ENCODE measurements at places on chromosomes 3 and 15.

DNA sequence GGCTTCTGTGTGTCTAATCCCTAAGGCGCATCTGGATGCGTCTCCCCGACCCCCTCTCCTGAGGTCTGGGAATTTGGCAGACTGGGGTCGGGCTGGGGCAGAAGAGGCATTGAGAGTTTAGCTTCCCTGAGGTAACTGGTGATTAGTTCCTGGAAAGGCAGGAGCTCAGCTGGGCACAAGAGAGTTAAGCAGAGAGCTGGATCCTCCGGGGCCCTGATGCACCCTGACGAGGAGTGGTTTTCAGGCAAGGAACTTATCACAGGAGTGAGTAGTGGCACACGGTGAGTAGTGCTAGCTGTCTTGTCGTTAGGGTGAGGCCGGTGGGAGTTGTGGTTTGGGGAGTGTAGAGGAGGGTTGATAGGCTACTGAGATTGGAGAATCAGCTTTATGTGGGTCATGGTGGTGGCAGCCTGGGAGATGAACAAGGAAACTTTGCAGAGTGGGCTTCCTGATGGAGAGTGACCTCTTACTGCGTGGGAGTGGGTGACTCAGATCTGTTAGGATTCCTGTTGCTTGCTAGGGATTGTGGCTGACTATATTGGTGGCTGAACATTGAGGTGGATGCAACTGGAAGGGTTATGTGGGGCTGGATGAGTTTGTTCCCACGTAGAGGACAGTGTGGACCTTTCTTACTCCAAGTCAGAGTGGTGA is 897 bp downstream of the RAD54L2 start:
- peak; percentile 48 for DNase-seq

DNA sequence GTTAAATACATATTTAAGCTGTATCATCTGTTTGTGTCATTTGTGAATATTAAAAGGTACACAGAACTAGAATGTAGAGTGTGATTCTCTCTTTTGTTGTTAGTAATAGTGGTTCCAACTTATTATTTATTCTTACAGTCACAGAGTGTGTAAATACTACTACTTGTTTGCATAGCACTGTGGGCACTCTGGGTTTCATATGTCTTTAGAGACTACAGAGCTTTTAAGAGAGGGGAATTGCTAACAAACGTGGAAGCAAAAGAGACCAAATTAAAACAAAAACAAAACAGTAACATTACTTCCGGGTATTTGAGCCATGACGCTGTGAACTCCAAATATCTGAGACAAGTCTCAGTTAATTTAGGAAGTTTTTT is 828.0 kb upstream of the DPPA4 start:
- DNase-seq = no peak

- no peak for DNase-seq
Measured at GRCh38 chr3:183439515-183439914, 11.1 kb upstream of the MCF2L2 start.

GRCh38 chr3:123640311-123640710 is 55.5 kb upstream of the HACD2 start:
- DNase-seq = no peak

GRCh38 chr15:79339588-79340314 is 28.8 kb downstream of the TMED3 start:
- DNase-seq = no peak

GRCh38 chr3:59820352-59820934 is 770.6 kb upstream of the CFAP20DC start:
- no peak for DNase-seq

DNA sequence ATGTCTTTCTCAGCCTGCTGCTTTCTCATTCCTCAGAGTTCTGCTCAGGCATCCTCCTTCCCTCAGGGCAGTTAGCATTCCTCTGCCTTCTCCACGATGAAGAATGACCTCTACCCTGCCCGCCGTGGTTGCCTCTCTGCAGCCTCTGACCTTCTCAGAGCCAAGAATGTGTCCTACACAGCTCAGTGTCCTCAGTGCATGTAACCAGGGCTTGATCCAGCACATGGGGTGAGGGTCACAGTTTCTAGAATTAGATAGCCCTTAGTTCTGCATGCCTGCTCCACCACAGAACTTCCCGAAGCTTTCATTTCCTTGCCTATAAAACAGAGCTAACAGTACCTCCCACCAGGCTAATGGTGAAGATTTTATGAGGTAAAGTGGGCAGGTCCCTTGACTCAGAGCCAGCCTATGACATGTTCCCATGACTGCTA is 182.1 kb downstream of the CLSTN2 start:
- DNase-seq = no peak

- no peak for DNase-seq
Measured at GRCh38 chr3:176587089-176587488, 610.2 kb downstream of the TBL1XR1 start.

DNA sequence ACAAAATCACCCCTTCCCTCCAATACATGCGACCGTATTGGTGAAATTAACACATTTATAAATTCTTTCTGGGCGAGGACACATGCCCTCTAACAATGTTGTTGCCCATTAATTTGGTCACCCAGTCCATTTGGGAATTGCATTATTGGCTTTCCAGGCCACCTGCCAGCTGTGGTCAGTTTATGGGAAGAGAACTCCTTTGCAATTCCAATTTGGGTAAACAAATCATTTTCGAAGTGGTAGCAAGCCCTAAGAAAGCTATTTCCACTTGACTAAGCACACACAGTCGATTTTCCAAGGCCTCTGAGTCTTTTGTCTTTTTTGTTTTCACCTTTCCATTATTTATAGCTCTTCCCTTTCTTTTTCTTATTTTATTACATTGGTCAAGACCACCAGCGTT is 362.3 kb upstream of the RGMA start:
- no peak for DNase-seq

DNA sequence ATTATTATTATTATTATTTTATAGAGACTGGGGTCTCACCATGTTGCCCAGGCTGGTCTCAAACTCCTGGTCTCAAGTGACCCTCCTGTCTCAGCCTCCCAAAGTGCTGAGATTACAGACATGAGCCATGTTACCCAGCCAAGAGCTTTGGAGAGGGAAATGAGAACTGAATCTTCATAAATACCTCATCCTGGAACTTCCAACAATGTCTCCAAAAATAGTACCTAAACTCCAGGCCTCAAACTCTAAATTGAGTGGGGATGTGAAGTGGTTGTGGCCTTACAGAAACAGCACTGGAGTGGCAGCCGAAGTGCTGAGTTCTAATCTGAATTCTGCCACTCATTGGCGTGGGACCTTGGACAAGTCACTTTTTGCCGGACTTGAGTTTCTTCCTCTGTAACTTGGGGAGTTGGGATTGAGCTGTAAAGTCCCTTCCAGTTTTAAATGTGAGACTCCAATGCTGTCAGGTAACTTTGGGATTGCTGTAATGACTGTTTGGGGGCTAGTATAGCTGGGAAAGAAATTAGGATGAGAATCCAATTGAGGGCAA is 10.0 kb upstream of the SRP14 start:
- DNase-seq = no peak

- DNase-seq = no peak
Measured at GRCh38 chr3:43062564-43063040, 43.3 kb downstream of the POMGNT2 start.

- DNase-seq = peak; percentile 35
Measured at GRCh38 chr3:184380627-184381260, 890 bp downstream of the CHRD start.

DNA sequence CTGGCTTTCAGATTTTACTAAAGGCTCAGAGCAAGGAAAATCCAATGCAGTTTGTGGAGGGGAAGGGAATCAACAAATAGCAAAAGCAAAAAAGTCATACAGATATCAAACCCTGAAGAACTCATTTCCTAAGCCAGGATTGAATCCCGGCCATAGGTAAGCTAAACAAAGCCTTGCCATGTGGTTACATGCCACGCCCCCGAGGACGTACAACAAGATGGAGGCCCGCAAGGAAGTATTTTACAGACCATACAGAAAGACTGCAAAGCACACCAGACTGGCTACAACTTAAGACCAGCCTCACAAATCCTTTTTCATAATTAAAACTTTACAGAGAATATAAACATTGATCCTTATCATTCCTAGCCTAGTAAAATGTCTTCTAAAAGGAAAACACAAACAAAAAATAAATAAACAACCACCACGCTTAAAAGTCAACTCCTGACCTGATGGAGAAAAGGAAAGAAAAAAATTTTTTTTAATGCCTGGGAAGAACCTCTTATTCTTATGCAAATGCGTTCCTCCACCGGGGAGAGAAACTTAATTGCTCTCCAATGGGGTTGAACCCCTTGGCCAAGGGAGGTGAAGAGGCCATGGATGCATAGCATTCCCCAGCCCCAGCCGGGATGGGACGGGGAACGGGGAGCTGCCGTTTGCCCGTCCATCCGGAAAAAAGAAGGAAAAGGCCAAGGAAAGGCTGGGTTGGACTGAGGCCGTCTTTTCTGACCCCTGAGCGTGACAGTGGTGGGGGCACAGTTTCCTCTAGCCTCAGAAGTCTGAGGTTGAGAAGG is 39.3 kb downstream of the IL1RAP start:
- no peak for DNase-seq

- no peak for DNase-seq
Measured at GRCh38 chr15:74192751-74193150, 9.8 kb downstream of the STRA6 start.

DNA sequence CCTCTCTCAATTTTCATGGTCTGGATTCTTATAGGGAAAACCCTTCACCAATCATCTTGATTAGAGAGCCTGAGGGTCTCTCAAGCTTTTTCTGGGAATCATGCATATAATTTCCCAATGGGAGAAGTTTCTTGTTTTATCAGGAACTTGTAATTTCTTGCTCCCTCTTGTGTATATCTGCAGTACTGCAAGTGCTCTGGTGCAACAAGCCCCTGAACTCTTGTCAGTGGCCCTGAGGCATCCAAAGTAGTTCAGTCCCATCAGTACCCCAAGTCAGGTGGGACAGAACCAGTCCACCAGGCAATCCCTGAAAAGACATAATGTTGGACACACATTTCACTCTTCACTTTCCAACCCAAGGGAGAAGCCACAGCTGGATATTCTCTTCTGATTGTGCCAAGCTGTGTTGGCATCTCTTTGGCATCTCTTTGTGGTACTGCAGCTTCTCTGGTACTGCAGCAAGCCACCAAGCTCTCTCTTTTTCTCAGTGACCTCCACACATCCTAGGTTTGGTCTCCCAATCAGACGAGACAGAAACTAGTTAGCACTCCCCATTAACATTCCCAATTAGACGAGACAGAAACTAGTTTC is 214.5 kb downstream of the ZIC4 start:
- DNase-seq = no peak

- no peak for DNase-seq
Measured at GRCh38 chr3:126621171-126621570, 33.8 kb downstream of the TXNRD3 start.

DNA sequence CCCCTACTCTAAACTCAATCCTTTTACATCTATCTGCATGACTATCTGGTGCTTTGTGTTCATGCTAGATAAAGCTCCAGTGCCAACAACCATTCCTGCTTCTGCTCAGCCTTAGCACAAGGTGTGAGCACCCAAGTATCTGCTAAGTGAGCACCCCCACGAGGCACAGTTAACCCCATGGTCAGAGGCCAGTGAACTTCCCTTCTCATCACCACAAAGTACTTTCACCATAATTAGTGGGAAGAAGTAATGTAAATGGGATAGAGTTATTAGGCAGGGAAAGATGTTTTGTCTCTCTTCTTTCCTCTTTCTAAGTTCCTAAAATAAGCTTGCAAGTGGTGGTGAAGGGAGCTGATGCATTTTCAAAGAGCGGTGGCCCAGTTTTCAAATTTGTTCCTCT is 96.4 kb downstream of the ANO10 start:
- no peak for DNase-seq

DNA sequence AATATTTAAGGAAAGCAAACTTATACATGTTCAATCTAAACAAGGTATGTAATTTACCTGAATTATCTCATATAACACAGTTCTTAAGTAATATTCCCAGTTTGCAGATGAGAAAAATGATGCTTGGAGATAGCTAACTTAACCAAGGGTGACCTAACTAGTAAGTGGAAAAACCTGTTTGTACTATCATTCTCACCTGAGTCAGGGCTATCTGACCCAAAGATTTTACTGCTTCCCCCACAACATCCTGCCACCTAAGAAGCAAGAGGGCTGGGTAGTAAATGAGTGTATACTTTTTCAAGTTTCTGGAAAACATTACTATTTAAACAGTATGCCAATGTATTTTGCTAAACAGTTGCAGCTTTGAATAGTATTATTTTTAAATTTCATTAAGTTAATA is 10.6 kb downstream of the TP63 start:
- DNase-seq = no peak

DNA sequence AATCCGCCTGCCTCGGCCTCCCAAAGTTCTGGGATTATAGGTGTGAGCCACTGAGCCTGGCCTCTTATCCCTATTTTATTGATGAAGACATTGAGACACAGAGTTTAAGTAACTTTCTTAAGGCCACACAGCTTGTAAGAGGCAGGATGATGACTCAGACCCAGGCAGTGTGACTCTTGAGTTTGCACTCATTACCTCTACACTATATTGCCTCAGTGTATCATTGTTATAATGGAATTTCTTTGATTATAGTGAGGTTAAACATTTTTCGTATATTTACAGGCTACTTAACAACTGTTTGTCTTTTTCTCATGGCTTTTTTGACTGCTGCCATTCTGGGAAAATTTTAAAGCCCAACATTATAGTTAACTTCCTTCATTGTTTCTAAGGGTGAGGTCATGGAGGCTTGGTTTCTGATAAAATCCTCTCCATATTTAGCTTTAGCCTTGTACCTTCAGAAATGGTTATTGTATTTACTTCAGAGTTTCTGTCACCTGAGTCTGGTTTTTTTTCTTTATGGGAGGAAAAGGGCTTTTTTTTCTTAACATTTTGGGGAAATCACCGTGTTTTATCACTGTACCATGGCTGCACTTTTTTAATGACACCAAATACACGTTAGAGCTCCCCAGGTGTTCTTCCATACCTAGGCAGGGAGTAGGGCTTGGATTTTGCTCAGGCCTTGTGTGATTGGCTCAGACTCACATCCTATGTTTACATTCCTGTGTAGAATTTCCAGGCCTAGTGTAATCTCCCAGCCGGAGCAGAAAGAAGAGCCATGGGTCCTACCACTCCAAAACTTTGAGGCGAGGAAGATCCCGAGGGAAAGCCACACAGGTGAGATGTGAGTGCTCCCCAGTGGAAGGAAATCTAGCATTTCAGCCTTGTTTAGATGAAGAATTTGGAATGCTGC is 6.3 kb downstream of the ZNF774 start:
- DNase-seq = no peak

DNA sequence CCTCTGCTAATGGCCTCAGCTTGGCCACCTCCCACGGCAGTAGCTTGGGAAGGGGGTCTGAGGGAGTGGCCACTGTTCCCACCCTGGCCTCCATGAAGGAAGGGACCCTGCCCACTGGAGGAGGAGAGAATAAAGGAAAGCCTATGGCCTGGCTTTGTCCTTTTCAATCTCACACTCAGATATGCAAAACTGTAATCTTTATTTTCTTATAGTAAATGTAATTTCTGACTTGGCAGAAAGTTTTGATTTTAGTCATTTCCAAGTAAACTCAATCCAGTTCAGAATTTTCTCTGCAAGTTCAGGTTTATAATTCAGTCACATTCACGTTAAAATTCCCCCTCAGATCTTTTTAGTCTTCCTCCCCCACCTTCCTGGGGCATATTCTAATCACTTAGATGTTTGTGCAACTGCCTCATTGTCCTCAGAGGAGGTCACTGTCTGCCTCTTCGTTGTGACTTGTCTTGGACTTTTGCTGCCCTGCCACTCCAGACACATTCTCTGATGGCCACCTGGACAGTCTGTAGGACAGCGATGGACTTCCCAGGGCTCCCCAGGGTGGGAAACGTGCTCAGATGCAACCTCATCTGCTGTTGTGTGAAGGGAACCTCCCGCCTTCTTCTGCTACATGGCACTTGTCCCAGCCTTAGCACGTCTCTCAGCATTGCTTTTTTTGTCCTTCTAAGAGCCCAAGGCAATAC is 222.8 kb upstream of the TBL1XR1 start:
- peak; percentile 35 for DNase-seq

GRCh38 chr15:97995192-97995591 is 34.7 kb downstream of the ARRDC4 start:
- DNase-seq = no peak

- DNase-seq = no peak
Measured at GRCh38 chr3:52800079-52800478, 5.5 kb downstream of the ITIH3 start.

Data from activated naive CD4-positive, alpha-beta T cell treated with anti-CD3 and anti-CD28 coated beads, Interleukin-2, amount 50 U/mL, for 72 hours (primary cell).